ENCODE measurements at places on chromosomes 3 and 15.

GRCh38 chr3:19364148-19364547 lies 215.8 kb downstream of the KCNH8 start:
- no peak for DNase-seq

DNA sequence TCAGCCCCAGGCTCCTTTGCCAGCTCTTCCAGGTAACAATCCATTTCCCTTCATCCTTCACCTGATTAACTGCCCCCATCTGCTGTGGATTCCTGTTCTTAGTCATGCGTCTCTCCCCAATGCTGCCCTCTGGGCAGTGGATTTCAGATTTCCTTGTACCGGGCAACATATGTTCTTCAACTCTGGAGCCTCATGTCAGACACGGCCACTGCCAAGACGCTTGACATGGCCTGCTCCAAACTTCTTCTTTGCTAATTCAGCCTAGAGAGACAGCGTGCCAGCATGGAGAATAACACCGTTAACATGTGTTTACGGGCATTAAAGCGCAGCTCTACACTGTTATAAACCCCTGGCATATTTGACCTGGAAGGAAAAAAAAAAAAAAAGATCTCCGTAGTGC lies 1035.1 kb upstream of the NR2F2 start:
- DNase-seq = no peak

- no peak for DNase-seq
Measured at GRCh38 chr3:49759226-49759625, 27.1 kb downstream of the IP6K1 start.

- DNase-seq = no peak
Measured at GRCh38 chr15:37941779-37942178, 7.3 kb downstream of the TMCO5A start.

DNA sequence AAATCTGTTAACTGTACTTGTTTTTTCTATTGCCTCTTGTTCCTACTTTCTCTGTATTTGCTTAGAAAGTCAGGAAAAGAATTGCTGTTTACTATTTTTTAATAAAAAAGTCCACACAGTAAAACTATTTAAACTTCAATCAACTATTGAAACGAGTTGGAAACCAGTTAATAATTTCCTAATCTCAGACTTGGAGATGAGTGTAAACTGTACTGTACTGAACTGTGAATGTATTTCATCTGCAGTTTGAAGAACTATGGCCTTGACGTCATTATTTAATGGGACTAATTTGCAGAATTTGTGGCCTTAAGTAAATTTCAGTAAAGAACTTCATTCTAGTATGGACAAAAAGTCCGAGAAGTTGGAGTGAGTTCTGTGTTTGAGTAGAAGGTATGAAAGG lies 89.1 kb downstream of the LRRC28 start:
- DNase-seq = no peak

GRCh38 chr3:17882981-17883380 lies 140.6 kb upstream of the TBC1D5 start:
- DNase-seq = no peak

GRCh38 chr15:56933410-56933809 lies 15.0 kb downstream of the TCF12 start:
- no peak for DNase-seq

DNA sequence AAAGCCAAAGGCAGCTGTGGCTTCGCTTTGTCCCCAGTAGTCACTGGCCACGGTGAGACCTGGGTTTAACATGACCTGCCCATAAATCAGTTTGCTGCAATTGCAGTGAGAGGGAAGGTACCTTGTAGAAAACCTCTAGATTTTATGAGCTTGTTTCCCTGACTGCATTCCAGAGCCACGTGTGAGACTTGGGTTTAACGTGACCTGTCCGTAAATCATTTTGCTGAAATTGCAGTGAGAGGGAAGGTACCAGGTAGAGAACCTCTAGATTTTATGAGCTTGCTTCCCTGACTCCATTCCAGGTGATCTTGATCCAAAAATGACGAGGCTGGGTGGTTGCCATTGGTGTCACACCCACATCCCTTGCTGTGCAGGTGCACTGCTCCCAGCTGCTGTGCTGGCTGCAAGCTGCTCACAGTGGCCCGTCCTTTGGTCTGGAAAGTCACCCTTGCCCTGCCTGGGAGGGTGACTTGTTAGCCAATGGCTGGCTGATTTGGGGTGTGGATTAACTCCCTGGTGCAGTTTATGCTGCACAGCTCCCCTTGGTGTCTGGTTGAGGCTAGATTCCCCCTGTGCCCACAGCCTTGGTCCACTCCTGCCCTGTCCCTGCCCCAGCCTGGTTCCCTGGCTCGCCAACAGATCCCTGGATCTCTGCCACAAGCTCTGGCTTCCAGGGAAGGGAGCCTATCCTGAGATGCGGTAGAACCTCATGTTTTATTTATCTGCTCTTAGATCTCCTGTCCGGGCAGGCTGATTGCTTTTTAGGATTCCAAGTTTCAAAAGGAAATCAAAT lies 192.7 kb upstream of the CTDSPL start:
- DNase-seq = no peak

DNA sequence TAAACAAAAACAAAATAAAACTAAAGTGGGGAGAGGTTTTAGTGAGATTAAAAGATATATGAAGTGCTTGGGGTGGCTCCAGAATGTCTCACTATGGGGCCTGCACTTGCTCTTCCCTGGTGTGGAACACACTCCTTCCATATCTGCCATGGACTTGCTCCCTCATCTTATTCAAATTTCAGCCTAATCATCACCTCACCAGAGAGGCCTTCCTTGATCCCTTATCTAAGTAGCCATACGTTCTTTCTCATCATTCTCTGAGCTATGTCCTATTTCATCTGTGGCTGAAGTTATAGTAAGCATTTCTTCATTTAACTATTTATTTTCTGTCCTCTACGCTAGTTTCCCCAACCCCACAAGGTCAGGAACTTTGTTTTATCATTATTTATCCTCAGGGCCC lies 511.7 kb downstream of the NTRK3 start:
- DNase-seq = no peak

DNA sequence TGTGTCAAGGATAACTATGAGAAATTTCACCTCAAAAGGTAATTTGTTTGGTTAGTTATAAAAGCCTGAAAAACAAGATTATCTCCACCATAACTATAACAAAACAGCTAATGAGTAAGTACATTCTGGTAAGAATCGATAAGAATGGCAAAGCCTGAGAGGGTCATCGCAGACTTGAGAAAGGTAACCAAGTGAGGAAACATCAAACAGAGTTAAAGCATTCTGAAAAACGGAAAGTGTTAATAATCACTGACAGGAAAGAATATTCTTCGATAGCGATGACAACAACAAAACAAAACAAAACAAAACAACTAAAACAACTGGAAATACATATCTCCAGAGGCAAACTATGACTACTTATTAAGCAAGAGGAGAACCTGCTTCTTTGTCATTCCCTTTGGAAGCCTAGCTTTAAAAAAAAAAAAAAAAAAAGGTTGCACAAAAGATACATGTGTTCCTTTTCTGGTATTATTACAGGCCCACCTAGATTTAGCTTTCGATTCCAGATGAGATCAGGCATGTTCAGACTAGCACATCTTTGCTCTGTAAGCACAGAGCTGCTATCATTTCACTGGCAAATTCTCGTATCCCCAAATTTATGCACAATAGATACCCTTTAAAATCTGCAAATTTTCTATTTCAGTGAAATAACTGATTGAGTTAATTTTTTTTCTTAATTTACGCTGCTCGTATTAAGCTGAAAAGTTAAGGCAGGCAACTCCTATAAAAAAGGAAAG lies 155.6 kb downstream of the TIGIT start:
- no peak for DNase-seq
